ENCODE measurements at places on chromosomes 11 and 22.

DNA sequence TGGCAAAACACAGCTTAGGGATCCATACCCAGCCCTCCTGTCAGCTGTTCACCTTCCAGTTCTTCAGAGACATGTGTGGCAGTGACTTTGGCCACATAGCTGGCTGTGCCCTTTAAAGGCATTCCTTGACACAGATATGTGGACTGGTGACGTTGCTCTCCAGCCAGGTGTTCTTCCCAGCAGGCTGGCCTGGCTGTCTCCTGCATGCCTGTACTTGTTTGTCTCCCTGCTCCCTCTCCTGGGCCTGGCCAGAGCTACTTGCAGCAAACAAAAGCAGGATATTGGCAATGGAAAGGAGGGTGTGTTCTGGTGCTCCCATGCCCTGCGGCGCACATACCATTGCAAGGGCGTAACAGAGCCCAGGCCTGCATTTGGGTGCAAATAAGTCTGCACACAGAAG lies 38.3 kb downstream of the PIK3IP1 start:
- DNase-seq = no peak

- no peak for DNase-seq
These were observed 90.6 kb upstream of the FGF3 start for GRCh38 chr11:69909561-69910518.

DNA sequence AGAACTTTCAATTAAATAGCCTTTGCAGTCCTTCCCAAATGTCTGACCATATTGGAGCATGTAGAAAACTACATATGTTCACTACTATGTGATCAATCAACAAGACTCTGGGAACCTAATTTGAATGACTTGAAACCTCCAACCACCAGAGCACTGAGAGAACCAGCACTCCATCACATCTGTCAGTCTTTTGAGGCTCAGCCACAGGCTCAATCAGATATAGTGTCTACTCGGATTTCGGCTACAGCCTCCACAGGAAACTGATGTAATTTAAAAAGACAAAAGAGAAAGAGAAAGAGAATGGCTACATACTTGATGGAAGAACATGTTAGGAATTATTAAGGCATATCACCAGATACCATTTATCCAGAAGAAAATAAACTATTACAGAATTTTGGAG lies 859.0 kb downstream of the FAM181B start:
- no peak for DNase-seq

- no peak for DNase-seq
These were observed 148.3 kb downstream of the PGR start for GRCh38 chr11:100981196-100981824.

GRCh38 chr11:45578316-45578715 lies 87.1 kb downstream of the CHST1 start:
- no peak for DNase-seq

GRCh38 chr22:22120160-22120559 lies 124.4 kb upstream of the VPREB1 start:
- no peak for DNase-seq

- DNase-seq = no peak
These were observed 2.9 kb downstream of the BIRC3 start for GRCh38 chr11:102320188-102320587.

DNA sequence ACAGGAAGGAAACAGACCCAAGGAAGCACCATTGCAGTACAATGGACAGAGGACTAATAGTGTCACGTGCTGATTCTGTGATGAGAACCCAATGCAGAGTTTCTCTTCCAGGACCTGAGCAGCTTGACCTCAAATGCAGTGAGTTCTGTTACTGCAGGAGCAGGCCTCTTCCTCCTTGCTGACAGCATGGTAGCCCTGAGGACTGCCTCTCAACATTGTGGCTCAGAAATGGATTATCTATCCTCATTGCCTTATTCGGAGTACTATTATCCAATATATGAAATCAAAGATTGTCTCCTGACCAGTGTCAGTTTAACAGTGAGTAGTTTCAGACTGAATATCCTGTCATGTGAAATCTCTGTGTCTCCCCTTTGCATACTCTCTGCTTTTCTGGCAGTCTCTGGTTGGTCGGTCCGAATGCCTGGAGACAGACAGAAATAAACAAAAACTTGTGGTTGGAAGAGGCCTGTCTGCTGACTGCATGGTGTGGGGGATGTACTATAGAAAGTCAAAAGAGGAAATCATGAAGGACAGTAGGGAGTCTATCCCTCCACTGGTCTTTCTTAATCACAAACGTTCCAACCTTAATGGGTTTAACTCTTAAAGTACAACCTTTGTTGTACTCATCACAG lies 6.9 kb upstream of the MS4A14 start:
- no peak for DNase-seq

GRCh38 chr11:64126796-64127195 lies 39.1 kb downstream of the MACROD1 start:
- DNase-seq = no peak

GRCh38 chr11:106827687-106828086 lies 190.6 kb downstream of the GUCY1A2 start:
- no peak for DNase-seq
